Posterior vena cava (tissue), 2 donors: ENCODE measurements at places on chromosomes 5 and 9. TPM values are rescaled to one million over a fixed set of nuclear protein-coding genes. Genes with fewer than 3 reads are reported as not detected.

The ANKRD34B gene
- total RNA-seq, result not detected

The CCNJL gene
- 1.0 TPM for total RNA-seq

The LRRC19 gene
- not detected for total RNA-seq

The MSX2 gene
- 1.1 TPM for total RNA-seq

The ADAM19 gene
- total RNA-seq, result 37.0 TPM

The IL3 gene
- not detected for total RNA-seq

The LSM11 gene
- total RNA-seq, result 5.8 TPM
